Regular cardiac myocyte (primary cell): ENCODE measurements at places on chromosomes 4 and X. TPM values are rescaled to one million over a fixed set of nuclear protein-coding genes. Genes with fewer than 3 reads are reported as not detected.

The ANXA3 gene
- 3.6 and 40.6 TPM in 2 replicates for total RNA-seq

The ZCCHC18 gene
- 0.19 and 3.1 TPM in 2 replicates for total RNA-seq

The NPNT gene
- 0.56 TPM in 1 of 2 replicates, not detected in the other for total RNA-seq

The ABCG2 gene
- 10.1 and 14.6 TPM in 2 replicates for total RNA-seq

The FATE1 gene
- not detected in 2 replicates for total RNA-seq

The BMPR1B gene
- total RNA-seq = 0.56 and 0.77 TPM in 2 replicates

The CT83 gene
- total RNA-seq = not detected in 2 replicates

The USP11 gene
- 42.3 and 55.6 TPM in 2 replicates for total RNA-seq

The ADH1C gene
- under 0.01 TPM in 1 of 2 replicates, not detected in the other for total RNA-seq

The IL2RG gene
- not detected in 2 replicates for total RNA-seq
